Activated T-helper 17 cell treated with anti-CD3 and anti-CD28 coated beads, Interleukin-2, amount 50 U/mL, for 72 hours (primary cell): ENCODE measurements at places on chromosomes 2 and 18. TPM values are rescaled to one million over a fixed set of nuclear protein-coding genes. Genes with fewer than 3 reads are reported as not detected.

The REEP1 gene
- total RNA-seq: 0.26 TPM

The TMEM247 gene
- total RNA-seq: not detected

The RAD51AP2 gene
- not detected for total RNA-seq

The GKN2 gene
- total RNA-seq: not detected

The MRPL30 gene
- total RNA-seq: 26.0 TPM

The PRSS56 gene
- total RNA-seq: not detected

The PCARE gene
- not detected for total RNA-seq

The LHCGR gene
- not detected for total RNA-seq

The EDAR gene
- total RNA-seq: not detected

The PRKAG3 gene
- total RNA-seq: not detected

The SERPINB4 gene
- not detected for total RNA-seq

The ZNF892 gene
- total RNA-seq: 3.5 TPM

The SLC5A7 gene
- not detected for total RNA-seq

The DAW1 gene
- not detected for total RNA-seq

The CCNT2 gene
- total RNA-seq: 29.0 TPM

The SLC66A2 gene
- total RNA-seq: 16.8 TPM

The GCKR gene
- total RNA-seq: not detected

The ARHGEF4 gene
- not detected for total RNA-seq

The RESP18 gene
- total RNA-seq: not detected

The ALPI gene
- total RNA-seq: not detected

The GMCL1 gene
- total RNA-seq: 20.8 TPM

The FNDC4 gene
- total RNA-seq: not detected

The SALL3 gene
- total RNA-seq: not detected

The GPR35 gene
- 4.4 TPM for total RNA-seq

The CASP8 gene
- 128 TPM for total RNA-seq

The OXER1 gene
- 0.13 TPM for total RNA-seq

The CHST9 gene
- not detected for total RNA-seq
